ENCODE measurements at places on chromosomes 1 and 21.
A peak's percentile ranks its signal among the peaks of the same experiment; 100 is the strongest.

GRCh38 chr1:77016386-77016985 is 149.2 kb downstream of the ST6GALNAC5 start:
- no peak for DNase-seq

- peak; percentile 83 for DNase-seq
These were observed 59.3 kb upstream of the NTPCR start for GRCh38 chr1:232891071-232891470.

- DNase-seq = no peak
These were observed 23.4 kb downstream of the FNBP1L start for GRCh38 chr1:93471284-93471683.

DNA sequence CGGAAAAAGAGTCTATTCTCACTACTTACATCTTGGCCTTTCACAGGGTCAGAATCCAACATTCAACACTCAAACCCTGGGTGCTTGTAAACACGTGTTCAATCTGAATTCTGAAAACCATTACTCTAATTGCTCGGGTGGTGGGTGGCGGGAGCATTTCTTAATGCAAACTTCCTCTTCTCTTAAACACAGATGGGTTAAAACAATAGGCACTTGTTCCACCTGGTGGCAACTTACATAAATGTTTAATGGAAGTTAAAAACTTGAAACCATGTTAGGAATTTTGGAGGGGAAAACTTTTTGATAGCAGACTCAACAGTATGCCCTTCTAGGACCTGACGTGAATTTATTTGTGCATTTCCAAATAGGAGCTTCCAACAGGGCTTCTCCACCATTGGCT is 23.4 kb upstream of the TDRD10 start:
- DNase-seq = peak; percentile 9

GRCh38 chr1:43299101-43299500 is 1.7 kb upstream of the TIE1 start:
- DNase-seq = no peak

DNA sequence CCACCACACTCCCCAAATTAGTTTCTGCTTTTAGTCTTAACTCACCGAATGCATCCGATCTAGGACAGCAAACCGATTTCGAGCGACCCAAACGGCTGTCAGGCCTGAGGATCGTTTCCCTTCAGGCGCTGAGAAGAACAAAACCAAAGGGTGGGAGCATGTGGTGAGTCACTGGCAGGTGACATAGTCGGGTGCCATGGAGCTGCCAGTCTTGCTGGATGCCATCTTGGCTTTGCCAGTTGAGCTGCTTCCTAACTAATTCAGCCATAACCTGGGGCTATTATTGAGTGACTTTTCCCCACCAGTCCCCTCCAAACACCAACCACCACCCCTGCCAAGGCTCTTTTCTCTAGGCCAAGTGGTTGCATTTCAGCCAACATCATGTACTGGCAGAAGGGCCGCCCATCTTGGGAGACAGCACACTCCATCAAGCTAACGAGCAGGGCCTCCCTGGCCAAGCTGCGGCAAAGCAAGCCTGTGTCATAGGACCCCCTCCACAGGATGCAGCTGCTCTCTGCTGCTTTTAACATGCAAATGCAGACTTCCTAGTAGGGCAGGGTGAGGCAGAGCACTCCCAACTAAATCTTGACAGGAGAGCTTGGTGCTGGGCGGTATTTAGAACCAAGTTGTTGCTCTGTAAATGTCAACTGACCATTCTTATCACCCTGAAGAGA is 22.3 kb upstream of the PEX19 start:
- DNase-seq = no peak

GRCh38 chr1:169829671-169830070 is 35.0 kb upstream of the METTL18 start:
- DNase-seq = no peak

GRCh38 chr1:119602169-119602568 is 45.9 kb downstream of the ZNF697 start:
- DNase-seq = no peak

DNA sequence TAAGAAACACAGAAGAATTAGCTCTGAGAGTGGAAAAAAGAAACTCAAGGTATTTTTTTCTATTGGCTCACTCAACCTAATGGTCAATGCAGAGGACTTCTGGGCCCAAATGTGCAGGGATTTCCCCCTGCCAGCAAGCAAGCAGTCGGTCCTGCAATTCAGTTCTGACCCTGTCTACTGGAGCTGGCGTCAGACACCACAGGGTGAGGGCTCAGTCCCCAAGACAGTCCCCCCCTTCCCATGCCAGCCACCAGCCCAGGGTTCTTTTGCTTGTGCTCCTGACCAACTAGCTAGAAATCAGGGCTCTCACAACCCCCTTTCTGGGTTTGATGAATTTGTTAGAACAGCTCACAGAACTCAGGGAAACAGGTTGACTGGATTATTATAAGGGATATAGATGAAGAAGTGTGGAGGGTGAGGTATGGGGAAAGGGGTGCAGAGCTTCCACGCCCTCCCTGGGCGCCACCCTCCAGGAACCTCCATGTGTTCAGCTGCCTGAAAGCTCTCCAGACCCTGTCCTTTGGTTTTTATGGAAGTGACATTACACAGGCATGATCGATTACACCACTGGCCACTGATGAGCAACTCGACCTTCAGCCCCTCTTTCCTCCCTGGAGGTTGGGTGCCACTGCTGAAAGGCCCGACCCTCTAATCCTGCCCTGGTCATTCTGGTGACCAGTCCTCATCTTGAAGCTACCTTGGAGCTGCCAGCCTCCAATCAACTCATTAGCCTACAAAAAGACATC is 22.5 kb upstream of the PWP2 start:
- no peak for DNase-seq

DNA sequence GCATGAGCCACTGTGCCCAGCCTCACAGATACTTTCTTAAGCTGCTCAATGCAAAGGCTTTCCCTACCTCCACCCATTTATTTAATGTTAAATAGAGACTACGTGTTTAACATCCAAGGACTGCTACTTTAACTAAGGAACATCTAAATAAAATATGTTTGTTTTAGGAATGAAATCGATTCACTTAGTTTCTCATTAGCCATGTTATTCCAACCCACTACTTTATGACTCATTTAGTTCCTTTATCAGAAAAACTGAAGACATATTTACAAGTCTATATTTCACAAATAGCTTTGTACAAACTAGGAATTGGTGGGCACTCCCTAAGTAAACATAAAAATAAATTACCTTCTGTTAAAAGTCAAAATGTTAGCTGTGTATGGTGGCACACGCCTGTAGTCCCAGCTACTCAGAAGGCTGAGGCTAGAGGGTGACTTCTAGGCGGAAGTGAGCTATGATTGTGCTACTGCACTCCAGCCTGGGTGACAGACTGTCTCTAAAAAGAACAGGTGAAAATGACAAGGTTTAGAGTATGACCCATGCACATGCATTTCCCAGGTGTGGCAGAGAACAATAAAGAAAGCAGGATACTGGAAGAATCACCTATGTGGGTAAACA is 39.9 kb upstream of the AK4 start:
- no peak for DNase-seq

- no peak for DNase-seq
These were observed 69.7 kb downstream of the GNG4 start for GRCh38 chr1:235579891-235580290.

- DNase-seq = peak; percentile 53
These were observed 277.6 kb upstream of the RUNX1 start for GRCh38 chr21:35326677-35327076.

- no peak for DNase-seq
These were observed 15.5 kb upstream of the MAST2 start for GRCh38 chr1:45787905-45788304.

Measured in fibroblast of skin of left quadriceps (primary cell).